ENCODE measurements at places on chromosomes 7 and 10. TPM values are rescaled to one million over a fixed set of nuclear protein-coding genes. Genes with fewer than 3 reads are reported as not detected.

Gene SLC26A5
- 0.15 TPM for total RNA-seq

Gene LRIT1
- not detected for total RNA-seq

Gene ACHE
- 25.6 TPM for total RNA-seq

Gene LRGUK
- total RNA-seq: 0.21 TPM

Gene GTF2I
- 221 TPM for total RNA-seq

Gene LRRC61
- 34.0 TPM for total RNA-seq

Gene FXYD4
- not detected for total RNA-seq

Gene BUD31
- 66.9 TPM for total RNA-seq

Gene NKX6-2
- 0.56 TPM for total RNA-seq

Gene AKR1B1
- 48.9 TPM for total RNA-seq

Gene EPO
- total RNA-seq: 0.60 TPM

Gene NPC1L1
- total RNA-seq: 0.21 TPM
